ENCODE measurements at places on chromosomes 2 and 18.
A peak's percentile ranks its signal among the peaks of the same experiment; 100 is the strongest.

DNA sequence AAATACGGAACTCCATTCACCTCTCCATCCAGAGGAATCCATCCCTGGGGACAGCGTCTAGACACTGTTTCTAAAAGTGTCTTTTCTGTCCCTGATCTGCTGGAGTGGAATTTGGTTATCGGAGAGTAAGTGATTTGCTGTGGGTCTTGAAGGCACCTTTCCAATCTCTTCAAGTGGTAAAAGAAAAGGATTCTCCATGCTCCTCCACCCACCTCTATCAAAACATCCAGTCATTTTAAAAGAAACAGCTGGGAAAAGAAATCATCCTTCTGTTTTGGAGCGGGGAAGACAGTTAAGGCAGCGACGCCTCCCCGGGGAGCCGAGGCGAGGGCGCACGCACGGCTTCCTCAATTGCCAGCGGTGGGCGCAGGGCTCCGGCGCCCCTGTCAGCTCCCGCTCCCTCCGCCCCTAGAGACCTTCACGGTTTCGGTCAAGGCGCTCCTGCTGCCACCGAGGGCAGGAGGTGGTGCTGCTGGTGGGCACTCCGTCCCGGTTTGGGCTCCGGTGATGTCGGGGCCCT is 547 bp downstream of the SLC35F5 start:
- peak; percentile 19 for DNase-seq

DNA sequence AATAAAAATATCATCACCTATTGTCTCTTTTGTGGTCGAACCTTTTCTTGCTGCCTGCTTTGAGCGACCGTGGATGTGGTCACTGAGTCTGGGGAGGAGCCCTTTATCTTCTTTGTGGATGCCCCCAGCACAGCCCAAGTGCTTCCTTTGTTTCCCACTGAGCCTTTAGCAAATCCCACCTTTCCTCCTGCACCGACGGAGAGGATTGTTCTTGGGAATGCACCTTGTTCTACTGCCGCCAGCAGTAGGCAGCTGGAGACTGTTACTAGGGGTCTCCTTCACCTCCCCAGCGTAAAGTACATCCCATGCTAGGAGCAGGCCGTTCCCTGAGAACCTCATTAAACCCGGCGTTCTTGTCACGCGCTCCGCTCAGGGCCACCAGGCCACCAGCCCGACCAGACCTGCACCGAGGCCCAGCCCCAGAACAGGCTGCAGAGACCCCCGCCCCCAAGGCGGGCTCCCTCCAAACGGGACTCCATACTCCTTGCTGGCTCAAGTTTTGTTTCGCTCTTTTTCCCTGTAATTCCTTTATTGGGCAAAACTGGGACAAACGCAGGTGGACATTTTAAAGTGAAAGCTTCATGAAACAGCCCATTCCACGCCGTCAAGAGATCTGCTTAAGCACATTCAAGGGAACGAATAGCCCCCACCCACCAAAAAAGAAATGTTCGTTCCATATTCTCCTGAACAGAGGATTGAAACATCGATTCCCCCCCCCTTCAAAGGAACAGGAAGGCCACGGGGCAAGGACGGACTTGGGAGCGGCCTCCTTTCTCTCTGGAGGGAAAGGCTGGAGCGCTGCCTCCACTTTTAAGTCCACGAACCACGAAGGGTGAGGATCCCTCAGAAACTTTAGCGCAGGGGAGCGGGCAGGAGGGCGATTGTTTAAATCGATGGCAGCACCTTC is 1.1 kb upstream of the MAT2A start:
- DNase-seq: no peak

GRCh38 chr2:129748250-129748649 is 231.2 kb upstream of the RAB6C start:
- no peak for DNase-seq

DNA sequence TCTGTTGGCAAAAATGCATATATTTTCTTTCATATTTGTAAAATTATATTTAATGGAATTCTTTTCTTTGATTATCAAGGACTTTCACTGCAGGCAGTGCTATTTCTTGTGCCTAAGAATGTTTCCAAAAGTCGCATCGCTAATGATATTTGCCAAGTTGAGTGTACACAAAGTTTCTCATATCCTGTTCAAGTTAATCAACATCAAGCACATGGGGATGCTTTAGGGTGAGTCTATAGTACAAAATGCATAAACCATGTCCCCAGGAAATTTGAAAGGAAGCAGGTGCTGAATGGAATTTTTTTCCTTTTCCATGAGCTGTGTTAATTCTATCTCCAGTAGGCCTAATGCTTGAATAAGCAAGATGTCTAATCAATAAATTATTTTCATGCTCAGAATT is 129.7 kb downstream of the GALNT1 start:
- no peak for DNase-seq

DNA sequence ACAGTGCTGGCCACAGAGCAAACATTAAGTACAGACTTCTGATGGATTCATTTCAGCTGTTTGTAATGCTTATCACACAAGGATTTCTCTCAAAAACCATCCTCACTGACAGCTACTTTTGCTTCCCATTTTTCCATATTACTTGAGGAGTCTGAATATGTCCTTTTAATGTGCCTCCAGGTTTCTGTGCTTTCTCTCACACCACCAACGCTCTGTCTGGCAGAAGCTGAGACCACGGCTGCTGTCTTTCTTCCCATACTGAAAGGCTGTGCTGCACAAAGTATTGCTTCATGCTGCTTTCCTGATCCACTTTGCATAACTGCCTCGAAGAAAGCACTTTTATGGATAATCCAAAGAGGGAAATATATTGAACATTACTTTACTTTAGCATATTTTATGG is 312.1 kb upstream of the ZEB2 start:
- DNase-seq: no peak

DNA sequence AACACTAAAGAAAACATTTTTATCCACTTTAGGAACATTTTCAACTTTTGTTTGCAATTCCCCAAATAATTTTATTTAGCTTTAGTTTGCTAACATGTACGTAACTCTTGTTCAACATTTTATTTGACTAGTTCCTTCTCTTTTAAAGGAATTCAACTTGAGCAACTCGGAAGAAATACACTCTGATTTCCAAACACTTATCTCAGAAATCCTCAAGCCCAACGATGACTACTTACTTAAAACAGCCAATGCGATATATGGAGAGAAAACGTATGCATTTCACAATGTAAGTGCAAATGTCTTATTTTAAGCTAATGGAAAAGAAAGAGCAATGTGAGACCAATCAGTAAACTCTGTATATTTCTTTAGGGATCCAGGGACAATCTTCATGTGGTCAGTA is 10.1 kb downstream of the SERPINB10 start:
- no peak for DNase-seq

DNA sequence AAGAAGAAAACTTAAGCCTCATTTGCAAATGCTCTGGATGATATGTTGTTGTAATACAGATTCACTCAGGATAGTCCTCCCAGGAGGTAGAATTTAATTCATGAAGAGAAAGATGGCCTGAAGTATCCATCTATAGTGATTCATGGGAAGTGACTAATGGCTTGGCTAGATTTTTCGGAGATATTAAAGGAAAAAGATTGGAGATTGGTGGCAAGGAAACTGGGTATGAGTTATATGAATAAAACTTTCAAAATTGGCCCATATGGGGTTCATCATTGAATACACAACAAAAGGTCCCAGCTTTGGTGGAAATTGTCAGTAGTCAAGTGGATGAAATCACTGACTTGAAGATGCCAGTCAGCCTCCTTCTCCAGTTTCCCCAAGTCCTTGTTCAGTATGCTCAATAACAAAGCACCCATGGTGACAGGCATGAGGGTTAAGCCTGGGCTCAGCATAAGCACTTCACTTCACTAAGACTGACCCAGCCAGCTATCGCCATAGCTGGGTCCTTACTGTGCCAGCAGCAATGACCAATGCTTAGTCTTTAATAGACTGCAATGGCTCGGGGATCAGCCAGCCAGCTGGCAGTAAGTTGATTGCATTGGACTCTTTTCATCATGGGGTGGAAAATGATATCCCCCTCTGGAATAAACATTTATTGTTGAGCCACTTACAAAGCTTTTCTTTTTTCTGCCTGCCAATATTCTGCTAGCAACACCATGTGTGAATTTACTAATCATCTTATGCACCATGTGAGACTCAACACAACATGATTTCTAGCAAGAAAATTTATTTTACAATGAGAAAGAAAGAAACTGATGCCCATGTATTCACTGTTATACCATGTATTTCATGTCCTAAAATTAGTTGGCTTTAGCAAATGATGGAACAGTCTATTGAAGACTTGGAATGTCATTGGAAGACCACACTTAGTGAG is 176.6 kb upstream of the TACR1 start:
- DNase-seq: no peak

DNA sequence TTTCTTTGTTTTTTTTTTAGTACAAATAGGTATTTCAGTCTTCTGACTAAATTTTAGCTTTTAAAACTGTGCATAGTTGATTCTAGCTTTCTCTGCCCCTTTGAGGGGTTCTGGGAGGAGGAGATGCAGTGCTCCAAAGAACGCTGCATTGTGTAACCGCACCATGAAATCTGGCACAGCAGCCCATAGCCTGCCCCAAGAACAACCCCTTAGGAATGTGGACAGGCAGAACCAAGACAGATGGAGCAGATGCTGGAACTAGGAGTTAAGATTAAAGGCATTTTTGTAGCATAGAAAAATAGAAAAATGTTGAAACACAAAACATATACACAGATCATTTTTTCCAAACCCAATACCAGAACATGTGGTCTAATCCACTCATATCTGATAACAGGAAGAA is 187.5 kb downstream of the SCG2 start:
- no peak for DNase-seq

- DNase-seq: no peak
Measured at GRCh38 chr2:155547571-155547970, 785.0 kb downstream of the NR4A2 start.

DNA sequence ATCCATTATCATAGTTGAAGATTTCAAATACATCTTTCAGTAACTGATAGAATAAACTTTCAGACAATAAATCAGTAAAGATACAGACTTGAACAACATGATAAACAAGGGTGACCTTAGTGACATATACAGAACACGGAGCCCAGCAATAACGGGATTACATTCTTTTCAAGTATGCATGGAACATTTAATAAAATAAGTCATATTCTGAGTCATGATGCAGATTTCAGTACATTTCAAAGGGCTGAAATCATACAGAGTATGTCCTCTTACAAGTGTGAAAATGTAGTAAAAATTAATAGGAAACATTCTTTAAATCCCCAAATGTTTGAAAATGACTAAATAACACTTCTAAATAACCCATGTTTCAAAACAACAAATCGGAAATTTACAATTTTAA is 17.2 kb upstream of the KLHL29 start:
- DNase-seq: no peak

- no peak for DNase-seq
Measured at GRCh38 chr18:70195014-70195614, 10.4 kb downstream of the RTTN start.

- no peak for DNase-seq
Measured at GRCh38 chr18:48886520-48887293, 64.1 kb downstream of the SMAD7 start.

GRCh38 chr18:74856434-74856833 is 258.8 kb downstream of the ZNF407 start:
- DNase-seq: no peak

DNA sequence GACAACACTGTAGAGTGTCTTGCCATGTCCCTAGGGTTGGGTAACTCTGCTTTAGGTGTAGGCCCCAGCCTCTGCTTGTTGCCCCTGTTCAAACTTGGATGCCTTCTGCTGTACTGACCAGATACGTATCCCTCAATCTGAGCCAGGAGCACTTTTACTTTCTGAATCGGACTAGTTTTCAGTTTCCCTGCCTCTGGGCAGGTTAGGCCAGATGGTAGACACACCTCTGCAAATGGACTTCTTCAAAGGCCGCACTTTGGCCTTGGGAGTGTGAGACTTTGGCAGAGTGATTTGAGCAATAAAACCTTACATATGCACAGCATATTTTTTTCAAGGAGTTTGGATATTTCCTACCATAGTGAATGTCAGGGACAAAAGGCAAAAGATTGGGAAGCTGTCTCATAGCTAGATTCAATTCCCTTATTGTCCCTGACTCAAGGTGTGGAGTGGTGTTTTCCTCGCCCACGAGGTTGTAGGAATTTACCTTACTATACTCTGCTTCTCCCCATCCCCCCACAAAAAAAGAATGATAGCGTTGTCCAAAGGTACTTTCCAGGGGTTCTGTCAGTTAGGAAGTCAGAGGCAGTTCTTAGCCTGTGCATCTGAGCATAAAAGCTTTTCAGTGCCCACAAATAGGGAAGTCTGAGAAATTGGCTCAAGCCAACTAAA is 15.3 kb upstream of the PARD3B start:
- DNase-seq: no peak

GRCh38 chr2:215812966-215813365 is 200.4 kb downstream of the MREG start:
- DNase-seq: no peak

DNA sequence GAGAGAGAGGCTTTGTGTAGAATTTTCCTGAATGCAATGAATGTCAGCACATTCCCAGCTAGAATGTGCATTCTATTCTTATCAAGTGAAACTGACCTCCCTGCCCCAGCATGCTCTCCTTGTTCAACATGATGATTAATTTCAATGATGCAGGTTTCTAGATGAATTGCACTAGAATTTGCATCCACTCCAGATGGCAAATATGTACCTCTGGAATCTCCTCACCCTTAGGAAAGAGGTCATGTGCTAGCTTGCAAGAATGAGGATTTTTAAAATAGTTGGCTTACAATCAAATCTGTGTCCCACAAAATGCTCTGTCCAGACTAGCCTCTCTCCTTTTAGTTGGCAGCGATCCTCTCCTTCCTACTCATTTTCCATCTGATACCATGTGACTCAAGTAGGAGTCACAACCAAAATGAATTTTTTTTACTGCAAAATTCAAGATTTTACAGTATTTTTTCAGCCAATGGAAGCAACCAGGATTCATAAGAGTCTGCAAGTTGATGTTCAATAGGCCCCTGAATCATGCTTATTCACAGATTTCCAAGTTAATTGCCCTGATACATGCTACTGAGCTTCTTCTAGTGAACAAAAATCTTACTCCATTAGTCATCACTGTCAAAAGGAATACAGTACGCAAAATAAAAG is 21.0 kb upstream of the STAT4 start:
- DNase-seq: no peak

- DNase-seq: no peak
Measured at GRCh38 chr2:32274289-32274688, 3.4 kb upstream of the YIPF4 start.

DNA sequence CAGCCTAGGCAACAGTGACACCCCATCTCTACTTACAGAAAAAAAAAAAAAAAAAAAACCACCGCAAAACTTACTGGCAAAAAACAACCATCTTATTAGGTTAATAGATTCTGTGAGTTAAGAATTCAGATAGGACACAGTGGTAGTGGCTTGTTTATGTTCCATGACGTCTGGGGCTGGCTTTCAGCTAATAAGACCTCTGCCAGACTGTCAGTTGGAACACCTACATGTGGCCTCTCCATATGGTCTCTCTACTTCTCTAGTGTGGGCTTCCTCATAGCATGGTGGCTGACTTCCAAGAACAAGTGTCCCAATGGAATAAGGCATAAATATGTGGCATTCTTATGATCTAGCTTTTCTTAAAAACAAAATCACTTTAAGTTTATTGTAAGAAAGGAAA is 94.0 kb upstream of the OTX1 start:
- no peak for DNase-seq

DNA sequence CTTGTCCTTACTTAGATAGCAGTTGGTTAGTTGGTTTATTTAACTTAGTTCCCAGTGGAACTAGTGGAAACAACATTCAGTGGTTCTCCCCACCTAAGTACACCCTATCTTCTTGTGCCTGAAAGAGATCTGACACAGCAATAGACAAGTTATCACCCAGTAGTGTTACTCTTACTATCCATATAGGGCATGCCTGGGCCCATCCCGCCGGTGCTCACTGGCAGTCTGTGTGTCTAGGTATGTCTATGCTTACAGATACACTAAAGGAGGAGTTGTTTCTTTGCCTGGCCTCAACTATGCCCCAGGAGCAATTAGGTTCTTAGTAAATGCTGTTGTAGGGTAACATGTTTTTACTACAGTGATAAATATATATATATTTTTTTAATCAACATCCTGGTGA is 12.0 kb upstream of the NRP2 start:
- DNase-seq: no peak

Measured in stimulated activated CD8-positive, alpha-beta memory T cell treated with anti-CD3 and anti-CD28 coated beads, Interleukin-4, amount 100 ng/mL, for 24 hours (primary cell).